ENCODE measurements at places on chromosomes 2 and 18.

- DNase-seq: peak; percentile 40
Measured at GRCh38 chr2:161134547-161135518, 25.4 kb upstream of the TANK start.

DNA sequence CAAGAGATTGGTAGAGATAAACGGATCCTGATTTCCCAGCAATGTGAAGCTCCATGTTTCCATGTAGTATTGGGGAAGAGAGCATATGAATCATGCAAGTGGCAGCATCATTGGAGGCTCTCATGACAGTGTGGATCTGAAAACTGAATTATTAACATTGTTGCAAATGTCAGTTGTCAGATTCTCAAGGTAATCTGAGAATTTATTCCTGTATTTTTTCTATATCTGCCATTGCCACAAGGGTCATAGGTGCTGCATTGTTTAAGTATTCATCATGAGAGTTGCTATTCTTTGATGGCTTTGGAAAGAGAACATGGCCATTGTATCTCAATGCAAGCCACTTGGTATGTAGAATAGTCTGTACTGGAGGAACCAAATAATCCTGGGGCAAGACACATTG, 1217.0 kb upstream of the ZEB2 start:
- DNase-seq: no peak

GRCh38 chr2:75162259-75162658, 37.1 kb downstream of the TACR1 start:
- no peak for DNase-seq

DNA sequence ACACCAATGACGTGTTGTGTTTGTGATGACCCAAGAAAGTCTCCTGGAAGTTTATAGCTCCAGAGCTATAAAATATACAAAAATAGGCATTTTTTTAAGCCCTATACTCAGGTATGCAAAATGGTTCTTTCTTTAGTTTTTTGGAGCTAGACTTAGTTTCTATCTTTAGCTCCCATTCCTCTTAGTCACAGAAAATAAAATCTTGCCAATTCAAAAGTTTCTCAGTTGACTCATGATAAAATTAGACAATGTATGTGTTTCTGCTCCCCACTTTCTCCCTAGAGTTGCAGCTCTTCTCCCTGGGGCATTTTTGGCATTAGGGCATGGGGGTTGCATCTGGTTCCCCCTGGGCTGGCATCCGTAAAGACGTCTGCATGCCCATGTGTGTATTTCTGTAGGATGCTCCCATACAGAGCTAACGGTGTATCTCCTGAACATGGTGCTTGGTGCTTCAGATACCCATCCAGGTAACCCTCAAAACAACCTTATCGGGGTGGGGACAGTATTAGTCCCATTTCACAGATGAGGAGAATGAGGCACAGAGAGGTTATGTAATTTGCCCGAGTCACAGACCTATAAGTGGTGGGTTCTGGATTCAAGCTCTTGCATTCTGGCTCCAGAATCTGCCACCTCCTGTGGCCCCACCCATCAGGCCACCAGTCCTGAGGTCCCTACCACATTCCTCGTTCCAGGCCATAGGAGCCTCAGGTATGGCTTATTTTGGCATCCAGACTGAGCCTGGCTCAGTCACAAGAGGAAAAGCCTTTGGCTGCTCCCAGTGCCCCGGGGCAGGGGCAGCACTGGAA, 43.1 kb upstream of the ASAP2 start:
- DNase-seq: no peak
